Activated T-cell treated with anti-CD3 and anti-CD28 coated beads, Interleukin-2, amount 50 U/mL, for 24 hours (primary cell): ENCODE measurements at places on chromosomes 2 and 18.

- no peak for DNase-seq
Measured at GRCh38 chr2:199201539-199201938, 256.2 kb downstream of the SATB2 start.

GRCh38 chr2:158735822-158736580 lies 59.1 kb upstream of the DAPL1 start:
- no peak for DNase-seq

GRCh38 chr18:48679236-48679635 lies 140.4 kb downstream of the CTIF start:
- no peak for DNase-seq

DNA sequence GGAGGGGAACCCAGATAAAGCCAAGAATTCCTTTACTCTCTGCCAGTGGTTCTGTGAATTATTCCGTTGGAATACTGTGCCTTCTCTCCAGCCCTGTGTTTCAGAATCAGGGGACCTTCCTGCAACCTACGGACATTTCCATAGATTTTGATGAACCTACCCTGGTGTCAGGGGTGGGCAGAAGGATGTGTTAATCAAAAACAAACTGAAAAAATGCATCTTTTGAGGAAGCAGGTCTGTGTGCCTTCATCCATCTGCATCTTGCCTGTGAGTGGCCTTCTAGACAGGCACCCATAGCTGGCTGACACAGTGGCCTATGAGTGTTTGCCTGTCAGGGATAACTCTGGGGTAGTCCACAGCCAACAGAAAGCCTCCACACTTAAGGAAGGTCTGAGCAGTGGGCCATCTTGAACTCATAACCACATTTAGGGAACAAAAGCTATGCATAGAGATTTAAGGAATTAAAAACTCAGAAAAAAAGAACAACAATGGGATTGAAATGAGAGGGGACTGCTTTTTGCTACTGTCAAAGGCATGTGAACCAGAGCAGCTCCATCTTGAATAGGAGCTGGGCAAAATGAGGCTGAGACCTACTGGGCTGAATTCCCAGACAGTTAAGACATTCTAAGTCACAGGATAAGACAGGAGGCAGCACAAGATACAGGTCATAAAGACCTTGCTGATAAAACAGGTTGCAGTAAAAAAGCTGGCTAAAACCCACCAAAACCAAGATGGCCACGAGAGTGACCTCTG lies 45.9 kb upstream of the ITGA6 start:
- DNase-seq, result no peak

DNA sequence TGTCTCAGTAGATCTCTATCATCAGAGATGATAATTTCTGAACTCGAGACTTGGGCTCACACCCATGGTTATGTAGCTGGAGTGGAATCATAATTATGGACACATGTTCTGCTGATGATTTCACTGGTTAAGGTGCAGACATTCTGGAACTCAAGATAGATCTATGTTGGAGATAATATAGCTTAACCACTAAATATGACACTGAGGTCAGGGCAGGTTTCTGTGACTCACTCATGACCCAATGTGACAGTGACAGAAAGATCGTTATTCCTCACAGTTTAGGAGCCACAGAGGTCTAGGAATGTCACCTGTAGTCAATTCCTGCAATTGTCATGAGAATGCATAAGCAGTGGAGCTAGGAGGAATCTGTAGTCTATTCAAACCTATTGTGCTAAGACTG lies 828.6 kb downstream of the TRIB2 start:
- no peak for DNase-seq

DNA sequence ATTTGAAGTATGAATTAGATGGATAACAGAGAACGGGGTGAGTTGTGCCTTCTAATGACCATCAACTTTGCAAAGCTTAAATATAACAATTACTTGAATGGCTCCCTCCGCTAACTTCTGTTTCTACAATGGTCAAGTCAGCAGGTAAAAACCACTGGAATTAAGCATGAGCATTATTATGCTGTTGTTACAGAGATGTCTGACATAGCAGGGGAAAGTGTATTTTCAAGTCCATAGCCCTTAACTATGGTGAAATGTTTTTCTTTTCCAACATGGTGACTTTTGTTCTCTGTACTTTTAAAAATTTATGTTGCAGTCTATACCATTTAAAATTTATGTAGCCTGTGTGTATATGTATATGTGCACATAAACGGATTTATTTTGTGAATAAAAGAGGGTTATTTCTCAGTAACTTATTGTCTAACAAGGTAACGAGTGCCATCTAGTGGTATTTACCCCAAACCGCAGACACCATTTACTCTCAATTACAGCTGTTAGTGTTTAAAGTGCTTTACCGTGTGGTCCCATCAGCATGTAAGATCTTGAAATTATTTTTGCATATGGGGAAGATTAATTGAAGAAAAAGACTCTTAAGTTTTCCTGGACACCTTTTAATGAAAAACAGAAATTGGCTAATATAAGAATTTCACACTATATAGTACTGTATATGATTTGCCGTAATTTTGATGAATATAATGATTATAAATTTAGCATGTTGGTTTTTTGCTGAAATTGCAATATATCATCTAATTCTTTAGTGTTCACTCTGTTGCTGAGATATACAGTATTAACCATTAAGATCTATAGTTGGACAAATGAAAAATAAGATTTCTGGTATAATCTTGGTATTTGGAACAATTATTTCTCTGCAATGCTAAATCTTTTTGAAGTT lies 78.2 kb downstream of the UBE2E3 start:
- DNase-seq, result no peak

DNA sequence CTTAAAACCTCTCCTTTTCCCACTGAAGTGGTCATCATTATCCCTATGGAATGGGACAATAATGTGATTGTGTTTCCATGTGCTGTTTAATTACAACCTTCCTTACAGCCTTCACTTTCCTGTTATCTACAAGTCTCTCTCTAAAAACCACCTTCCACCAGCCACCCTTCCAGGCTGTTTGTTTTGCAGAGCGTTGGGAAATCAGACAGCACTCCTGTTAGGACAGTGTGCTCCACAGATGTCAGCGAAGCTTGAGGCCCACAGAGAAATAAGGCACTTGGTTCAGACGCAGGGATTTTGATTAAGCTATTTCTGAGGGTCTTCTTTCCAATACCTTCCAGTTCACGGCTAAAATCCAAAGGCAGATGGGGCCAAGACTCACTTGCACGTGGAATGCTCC lies 32.3 kb upstream of the ASPRV1 start:
- DNase-seq, result no peak

- no peak for DNase-seq
Measured at GRCh38 chr2:227890495-227891079, 19.2 kb downstream of the DAW1 start.

- DNase-seq, result no peak
Measured at GRCh38 chr2:44045061-44045460, 49.3 kb upstream of the LRPPRC start.

- no peak for DNase-seq
Measured at GRCh38 chr2:71043531-71044407, 24.7 kb upstream of the NAGK start.

GRCh38 chr2:132677661-132678060 lies 7.7 kb upstream of the LYPD1 start:
- no peak for DNase-seq

DNA sequence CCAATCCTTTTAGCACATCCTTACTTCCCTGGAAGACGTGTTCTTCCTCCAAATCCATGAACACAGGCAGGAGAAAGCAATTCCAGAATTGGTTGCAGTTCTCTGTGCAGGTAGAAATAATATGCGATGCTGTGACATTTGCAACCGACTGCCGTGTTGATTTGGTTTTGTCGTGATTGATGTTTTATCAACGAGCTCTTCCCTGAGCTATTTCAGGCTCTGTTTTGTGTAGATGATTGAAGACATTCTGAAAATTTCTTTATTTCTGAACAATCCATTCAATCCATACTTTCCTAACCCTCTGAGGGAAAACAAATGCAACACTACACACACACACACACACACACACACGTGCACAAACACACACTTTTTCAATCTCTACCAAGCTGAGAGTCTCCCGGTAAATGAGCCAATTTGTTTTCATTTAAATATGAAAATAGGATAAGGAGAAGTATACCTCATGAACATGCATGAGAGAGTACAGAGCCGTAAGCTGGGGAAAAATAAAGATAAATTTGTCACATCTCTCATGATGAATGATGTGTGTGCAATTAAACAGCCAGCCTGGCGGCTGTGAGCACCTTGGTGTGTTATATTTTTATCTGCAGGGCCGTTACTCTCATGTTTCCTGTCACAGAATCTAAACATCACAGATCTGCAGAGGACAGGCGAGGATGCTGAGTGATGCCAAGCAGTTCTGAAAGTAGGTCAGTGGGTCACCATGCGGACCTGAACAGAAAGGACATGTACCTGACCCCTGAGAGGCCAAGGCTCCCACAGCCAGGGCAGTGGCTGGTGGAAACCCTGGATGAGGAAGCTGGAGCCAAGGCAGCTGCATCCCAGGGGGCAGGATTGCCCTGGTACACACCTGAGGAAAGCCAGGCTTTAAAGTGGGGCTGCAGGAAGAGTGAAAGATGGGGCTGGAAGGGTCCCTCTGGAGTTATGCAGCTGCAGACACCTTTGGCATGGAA lies 64.8 kb downstream of the PDCL3 start:
- no peak for DNase-seq

GRCh38 chr2:20558391-20559150 lies 92.3 kb downstream of the HS1BP3 start:
- DNase-seq, result no peak

GRCh38 chr2:55452879-55453278 lies 33.2 kb upstream of the CCDC88A start:
- DNase-seq, result no peak

DNA sequence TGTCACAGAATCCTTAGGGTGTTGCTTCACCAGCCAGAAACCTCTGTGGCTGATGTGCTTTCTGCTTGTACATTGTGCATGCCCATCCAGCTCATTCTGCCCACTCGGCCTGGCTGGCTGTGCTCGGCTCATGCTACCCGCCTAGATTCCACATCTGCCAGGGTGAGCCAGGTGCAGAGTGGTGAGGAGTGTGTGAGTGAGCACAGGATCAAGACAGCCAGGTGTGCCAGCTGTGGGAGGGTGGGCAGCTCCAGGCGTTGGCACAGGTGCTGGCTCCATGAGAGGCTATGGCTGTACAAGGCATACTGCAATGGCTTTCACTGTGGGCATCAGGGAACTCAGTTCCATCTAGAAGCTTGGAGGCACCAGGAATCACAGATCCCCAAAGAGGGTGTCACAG lies 1321.8 kb upstream of the CRIM1 start:
- DNase-seq, result no peak

- peak; percentile 75 for DNase-seq
Measured at GRCh38 chr2:42101206-42102023, 53.6 kb downstream of the PKDCC start.

GRCh38 chr2:235048549-235048948 lies 96.7 kb downstream of the SH3BP4 start:
- no peak for DNase-seq

- DNase-seq, result peak; percentile 83
Measured at GRCh38 chr2:237427769-237428506, 14.0 kb upstream of the COL6A3 start.

DNA sequence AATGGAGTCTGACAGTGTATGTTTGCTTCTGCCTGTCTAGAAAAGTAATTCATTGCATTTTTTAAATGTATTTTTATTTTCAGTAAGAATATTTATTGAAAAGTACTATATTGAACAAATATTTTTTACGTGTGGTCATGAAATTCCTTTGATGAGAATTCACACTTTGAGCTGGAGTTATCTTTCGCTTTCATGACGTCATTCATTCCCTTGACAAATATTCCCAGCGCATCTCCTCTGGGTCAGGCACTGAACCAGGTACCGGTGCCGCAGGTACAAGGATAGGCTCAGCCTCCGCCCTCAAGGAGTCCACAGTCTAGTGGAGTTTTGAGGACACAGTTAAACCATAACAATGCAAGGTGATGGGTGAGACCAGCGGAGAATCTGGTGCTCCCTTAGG lies 60.2 kb downstream of the GNAL start:
- DNase-seq, result no peak

GRCh38 chr2:196601430-196602306 lies 37.8 kb upstream of the CCDC150 start:
- DNase-seq, result no peak

DNA sequence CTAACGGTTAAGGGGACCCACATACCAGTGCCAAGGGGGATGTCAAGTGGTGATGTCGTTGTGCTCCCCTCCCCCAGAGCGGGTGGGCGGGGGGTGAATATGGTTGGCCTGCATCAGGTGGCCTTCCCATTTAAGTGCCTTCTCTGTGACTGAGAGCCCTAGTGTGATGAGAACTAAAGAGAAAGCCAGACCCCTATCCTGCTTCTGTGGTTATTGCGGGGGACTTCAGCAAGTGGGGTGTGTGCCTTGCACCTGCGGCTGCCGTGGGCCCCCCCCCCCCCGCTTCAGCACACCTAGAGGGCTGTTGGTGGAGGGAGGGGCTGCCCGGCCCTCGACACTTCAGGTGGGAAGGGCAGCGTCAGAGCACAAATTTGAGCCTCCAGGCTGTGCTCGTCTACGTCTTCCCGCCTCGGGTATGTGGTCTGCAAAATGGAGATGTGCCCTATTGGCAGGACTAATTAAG lies 6.1 kb downstream of the CTDSP1 start:
- DNase-seq, result peak; percentile 49

- DNase-seq, result no peak
Measured at GRCh38 chr18:37624318-37624717, 58.7 kb upstream of the CELF4 start.

GRCh38 chr2:108614043-108614545 lies 79.8 kb downstream of the LIMS1 start:
- no peak for DNase-seq

GRCh38 chr2:68088940-68089339 lies 26.1 kb upstream of the C1D start:
- no peak for DNase-seq

GRCh38 chr2:22221006-22221405 lies 1097.2 kb downstream of the TDRD15 start:
- DNase-seq, result no peak

DNA sequence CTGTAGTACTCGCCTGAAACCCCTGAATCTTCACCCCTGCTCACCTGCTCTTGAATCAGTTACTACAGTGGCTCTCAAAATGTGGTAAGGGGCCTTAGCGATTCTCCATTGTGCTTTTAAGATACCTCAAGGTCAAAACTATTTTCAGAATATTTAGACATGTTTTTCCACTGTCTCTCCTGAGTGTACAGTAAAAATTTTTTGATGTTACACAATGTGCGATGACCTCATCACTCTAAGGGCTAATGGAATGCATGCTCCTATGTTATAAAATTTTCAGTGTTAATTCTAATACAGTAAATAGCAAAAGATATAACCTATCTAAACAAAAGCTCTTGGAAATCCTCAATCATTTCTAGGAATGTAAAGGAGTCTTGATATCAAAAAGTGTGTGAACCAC lies 336.9 kb upstream of the PKDCC start:
- no peak for DNase-seq

GRCh38 chr2:121075006-121075551 lies 209.9 kb downstream of the TFCP2L1 start:
- DNase-seq, result no peak

- DNase-seq, result no peak
Measured at GRCh38 chr2:127106457-127106990, 430 bp downstream of the BIN1 start.

DNA sequence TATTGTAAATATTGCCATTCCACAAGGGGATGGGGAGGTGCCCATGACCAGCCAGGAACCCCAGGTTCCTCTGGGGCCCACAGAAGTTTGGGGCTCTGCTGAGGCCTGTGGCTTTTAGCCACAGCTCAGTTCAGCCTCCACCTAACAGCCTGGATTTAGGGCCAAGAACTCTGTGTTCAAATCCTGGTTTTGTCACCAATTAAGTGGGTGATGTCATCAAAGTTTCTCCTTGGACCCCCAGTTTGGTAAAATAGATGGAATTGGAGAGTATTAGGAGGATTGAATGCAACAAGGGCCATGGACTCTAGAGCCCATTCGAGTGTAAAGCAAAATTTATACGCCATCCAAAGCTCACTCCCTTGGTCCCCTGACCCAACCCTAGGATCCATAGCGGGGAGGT lies 3.2 kb upstream of the FEV start:
- DNase-seq, result no peak
